ENCODE measurements at places on chromosomes 2 and 18. TPM values are rescaled to one million over a fixed set of nuclear protein-coding genes. Genes with fewer than 3 reads are reported as not detected.

The FAM228A gene
- not detected for total RNA-seq

The HOXD9 gene
- total RNA-seq = 1.9 TPM

The SNORC gene
- total RNA-seq = 0.24 TPM

The DYNC2LI1 gene
- total RNA-seq = 44.1 TPM

The DSG1 gene
- total RNA-seq = 26.5 TPM

The RTP5 gene
- 0.24 TPM for total RNA-seq

The RAD51AP2 gene
- 11.6 TPM for total RNA-seq

The NYAP2 gene
- total RNA-seq = 0.96 TPM

The MOCOS gene
- 7.0 TPM for total RNA-seq

The HOXD1 gene
- 0.48 TPM for total RNA-seq

The SERPINB13 gene
- total RNA-seq = 8.7 TPM

The TNFAIP6 gene
- total RNA-seq = 13.7 TPM

The TMEM200C gene
- total RNA-seq = 5.1 TPM

The CSRNP3 gene
- total RNA-seq = 10.4 TPM

The CNTNAP5 gene
- 2.6 TPM for total RNA-seq

The ALPG gene
- not detected for total RNA-seq

The DNAJC5G gene
- not detected for total RNA-seq

The ALPI gene
- 2.9 TPM for total RNA-seq

The C2orf81 gene
- 1.4 TPM for total RNA-seq

The MRPL53 gene
- total RNA-seq = 47.4 TPM

The MOGAT1 gene
- total RNA-seq = not detected

The ECEL1 gene
- total RNA-seq = 3.9 TPM

The IL36G gene
- not detected for total RNA-seq

Measured in umbilical cord (tissue), 2 donors.